T follicular helper cell (primary cell): ENCODE measurements at places on chromosomes 11 and 22.

- DNase-seq: no peak
These were observed 17.8 kb downstream of the KIF18A start for GRCh38 chr11:28090052-28090749.

GRCh38 chr11:111539426-111540113 is 950 bp upstream of the LAYN start:
- no peak for DNase-seq

- DNase-seq: no peak
These were observed 41.5 kb downstream of the CSTPP1 start for GRCh38 chr11:46978005-46978491.

- no peak for DNase-seq
These were observed 5.5 kb downstream of the CBX6 start for GRCh38 chr22:38866399-38867123.

- DNase-seq: no peak
These were observed 54.0 kb downstream of the PLEKHA7 start for GRCh38 chr11:16960250-16960649.

- no peak for DNase-seq
These were observed 2.1 kb downstream of the SSTR3 start for GRCh38 chr22:37210041-37210803.

DNA sequence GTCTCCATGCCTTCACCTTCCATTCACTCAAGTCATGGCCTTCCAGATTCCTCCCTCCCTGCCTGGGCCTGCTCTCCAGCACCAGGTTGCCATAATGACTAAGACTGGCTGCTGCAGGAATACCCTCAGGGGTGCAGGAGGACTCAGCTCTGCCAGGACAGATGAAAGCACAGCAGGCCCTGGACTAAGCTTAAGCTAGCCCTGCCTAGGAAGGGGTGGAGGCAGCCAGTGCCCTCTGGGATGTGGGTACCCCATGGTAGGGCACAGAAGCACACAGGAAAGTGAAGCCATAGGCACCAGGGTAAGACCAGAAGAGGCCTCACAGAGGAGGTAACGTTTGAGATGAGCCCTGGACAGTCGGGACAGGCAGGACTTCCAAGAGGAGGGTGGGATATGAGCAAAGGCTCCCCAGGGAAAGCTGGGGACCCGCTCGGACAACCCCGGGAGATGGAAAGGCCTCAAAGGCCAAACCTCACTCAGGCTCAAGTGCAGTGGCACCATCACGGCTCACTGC is 3.0 kb upstream of the RIN1 start:
- DNase-seq: no peak

- no peak for DNase-seq
These were observed 9.4 kb downstream of the NPTXR start for GRCh38 chr22:38834215-38834953.
